8988T (cell line): ENCODE measurements at places on chromosomes 2 and 18.

DNA sequence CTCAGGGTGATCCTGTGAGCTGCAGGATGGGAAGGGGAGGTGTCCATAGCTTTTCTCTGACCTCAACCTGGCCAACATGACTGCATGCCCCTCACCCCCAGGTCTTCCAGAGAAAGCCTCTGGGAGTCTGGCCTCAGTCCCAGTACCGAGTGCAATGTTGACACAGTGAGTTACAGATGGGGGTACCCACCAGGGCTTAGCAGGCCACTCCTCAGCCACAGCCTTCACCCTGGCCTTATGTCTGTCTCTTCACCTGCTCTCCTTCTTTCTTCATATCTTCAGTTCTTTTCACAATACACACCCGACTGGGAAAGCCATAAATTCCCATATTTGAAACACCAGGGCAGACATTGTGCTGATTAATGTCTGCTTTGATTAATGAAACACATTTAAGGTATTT is 33.5 kb downstream of the AOX1 start:
- no peak for DNase-seq

- no peak for DNase-seq
Observed at GRCh38 chr2:40471866-40472265, 20.0 kb upstream of the SLC8A1 start.

DNA sequence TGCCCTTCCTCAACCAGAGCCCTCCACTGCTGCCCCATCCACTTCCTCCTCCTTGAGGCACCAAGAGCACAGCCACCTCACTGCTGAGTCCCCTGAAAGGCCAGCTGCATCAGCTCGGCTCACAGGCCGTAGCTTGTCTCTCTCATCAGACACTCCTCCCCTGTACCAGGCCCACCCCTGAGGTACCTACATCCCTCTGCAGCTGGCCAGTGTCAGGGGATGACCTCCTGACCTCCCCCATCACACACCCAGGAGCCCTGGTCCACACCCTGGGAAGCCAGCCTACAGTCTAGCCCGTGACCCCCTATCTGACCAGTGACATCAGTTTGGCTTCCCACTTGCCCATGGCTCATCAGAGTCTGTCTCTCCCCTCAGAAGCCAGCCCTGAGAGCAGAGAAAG is 205.6 kb downstream of the TNS1 start:
- DNase-seq, result no peak

- DNase-seq, result no peak
Observed at GRCh38 chr2:191195021-191195420, 44.2 kb upstream of the STAT4 start.

DNA sequence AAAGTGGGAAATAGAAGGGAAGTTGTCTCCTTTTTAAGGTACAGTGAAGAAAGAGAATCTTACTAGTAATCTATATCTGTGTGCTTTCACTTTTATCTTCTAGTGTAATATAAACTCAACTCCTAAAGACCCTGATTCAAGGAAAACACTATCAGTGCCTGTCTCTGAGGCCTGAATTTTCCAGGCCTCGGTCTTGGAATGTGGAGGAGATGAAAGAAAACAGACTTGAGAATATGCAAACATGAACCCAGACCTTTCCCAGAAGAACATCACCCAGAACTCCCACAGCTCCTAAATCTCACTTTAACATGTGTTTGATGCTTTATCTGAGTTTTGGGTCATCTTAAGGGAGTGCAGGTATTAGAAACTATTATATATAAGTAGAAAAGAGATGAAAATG is 51.8 kb downstream of the EPB41L5 start:
- no peak for DNase-seq

DNA sequence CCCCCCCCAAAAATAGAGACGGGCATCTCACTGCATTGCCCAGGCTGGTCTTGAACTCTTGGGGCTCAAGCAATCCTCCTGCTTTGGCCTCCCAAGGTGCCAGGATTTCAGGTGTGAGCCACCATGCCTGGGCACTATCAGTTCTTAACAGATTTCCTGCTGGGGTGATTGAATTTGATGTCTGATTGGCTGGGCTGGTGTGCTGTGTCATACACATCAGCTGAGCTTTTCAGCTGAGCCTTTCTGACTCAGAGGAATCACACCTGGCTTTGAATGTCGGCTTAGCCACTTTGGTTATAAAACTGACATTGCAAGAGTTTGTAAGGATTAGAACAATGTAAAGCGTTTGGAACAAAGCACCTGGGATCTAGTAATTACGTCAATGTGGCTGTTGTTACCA is 18.9 kb downstream of the NCAPH start:
- DNase-seq, result no peak

GRCh38 chr2:111072220-111072871 is 48.4 kb upstream of the BCL2L11 start:
- DNase-seq, result no peak

DNA sequence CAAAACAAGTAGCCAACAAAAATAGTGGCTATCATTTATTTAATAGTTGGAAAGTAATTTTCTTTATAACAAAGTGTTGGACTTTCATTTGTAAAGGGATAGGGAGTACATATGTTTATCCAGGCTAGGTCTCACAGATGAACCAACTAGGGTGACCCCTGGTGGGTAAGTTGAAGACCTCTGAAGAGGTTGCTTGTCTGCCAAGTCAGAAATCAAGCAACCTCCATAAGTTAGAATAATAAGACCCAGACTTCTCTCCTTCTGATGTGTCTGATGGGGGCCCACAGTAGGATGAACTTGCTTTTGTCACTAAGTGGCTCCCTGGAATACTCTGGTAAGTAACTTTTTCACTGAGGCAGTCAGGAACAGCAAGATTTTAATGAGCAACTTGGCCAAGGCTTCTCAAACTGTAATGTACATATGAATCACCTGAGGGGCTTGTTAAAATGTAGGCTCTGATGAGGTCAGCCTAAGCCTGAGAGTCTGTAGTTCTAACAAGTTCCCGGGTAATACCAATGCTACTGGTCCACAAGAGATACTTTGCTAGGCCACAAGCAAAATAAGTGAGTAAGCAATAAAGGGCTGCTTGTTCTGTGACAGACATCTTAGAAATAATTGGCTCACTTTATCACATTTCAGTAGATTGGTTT is 319.6 kb downstream of the PIK3C3 start:
- DNase-seq, result no peak

DNA sequence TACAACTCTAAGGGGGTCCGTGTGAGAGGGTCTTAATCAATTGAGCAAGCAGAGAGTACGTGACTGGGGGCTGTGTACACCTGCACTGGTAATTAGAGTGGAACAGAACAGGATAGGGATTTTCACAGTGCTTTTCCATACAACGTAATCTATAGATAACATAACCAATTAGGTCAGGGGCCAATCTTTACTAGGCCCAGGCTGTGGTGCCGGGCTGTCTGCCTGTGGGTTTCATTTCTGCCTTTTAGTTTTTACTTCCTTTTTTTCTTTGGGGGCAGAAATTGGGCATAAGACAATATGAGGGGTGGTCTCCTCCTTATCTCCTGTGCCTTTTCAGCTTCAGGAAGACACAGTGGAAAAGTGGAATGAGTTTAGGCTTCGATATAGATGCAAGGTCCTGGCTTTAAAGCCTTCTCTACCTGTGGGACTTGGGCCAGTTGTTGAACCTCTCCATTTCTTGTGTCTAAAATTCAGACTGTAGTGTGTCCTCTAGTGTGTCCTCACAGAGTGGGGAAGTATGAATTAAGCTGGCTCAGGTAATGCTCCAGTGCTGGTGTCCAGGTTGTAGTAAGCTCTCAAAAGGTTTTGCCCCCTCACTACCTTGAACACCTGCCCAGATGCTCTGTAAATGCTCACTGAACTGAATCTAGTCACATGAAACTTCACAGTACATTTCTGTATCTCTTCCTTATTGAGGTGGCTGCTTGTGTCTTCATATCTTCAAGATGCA is 422.8 kb downstream of the SETBP1 start:
- DNase-seq, result no peak

- DNase-seq, result no peak
Observed at GRCh38 chr2:170887496-170887895, 41.6 kb upstream of the GORASP2 start.

- DNase-seq, result no peak
Observed at GRCh38 chr2:132419941-132420340, 3.3 kb downstream of the GPR39 start.

DNA sequence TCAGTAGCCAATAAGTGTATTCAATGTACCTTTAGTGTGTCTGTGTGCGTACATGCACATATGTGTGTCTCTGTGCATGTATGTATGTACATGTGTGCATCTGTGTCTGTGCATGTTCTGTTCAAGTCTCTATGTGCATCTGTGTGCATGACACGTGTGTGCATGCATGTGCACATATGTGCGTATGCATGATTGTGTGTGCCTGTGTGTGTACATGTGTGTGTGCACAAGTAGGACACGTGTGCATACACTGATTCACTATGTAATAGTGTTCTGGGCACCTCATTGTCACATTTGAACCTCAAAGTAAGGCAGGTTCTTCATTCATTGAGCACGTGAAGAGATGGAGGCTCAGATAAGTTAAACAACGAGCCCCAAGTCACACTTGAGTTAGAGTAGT is 142.6 kb upstream of the COPS8 start:
- DNase-seq, result no peak

GRCh38 chr2:25161055-25161781 is 7.2 kb downstream of the POMC start:
- DNase-seq, result no peak

DNA sequence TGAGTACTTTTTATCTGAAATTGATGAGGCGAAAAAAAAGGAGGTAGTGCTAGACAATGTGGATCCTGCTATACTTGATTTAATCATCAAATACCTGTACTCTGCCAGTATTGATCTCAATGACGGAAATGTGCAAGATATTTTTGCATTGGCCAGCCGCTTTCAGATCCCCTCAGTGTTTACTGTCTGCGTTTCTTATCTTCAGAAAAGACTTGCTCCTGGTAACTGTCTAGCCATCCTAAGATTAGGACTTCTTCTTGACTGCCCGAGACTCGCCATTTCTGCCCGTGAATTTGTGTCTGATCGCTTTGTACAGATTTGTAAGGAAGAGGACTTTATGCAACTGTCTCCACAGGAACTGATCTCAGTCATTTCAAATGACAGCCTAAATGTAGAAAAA is 453 bp downstream of the KLHL41 start:
- DNase-seq, result no peak

GRCh38 chr2:231680992-231681852 is 27.1 kb upstream of the PTMA start:
- DNase-seq, result peak; percentile 98

- no peak for DNase-seq
Observed at GRCh38 chr18:31660763-31661162, 23.6 kb downstream of the B4GALT6 start.

- DNase-seq, result no peak
Observed at GRCh38 chr2:69628325-69629021, 15.1 kb downstream of the AAK1 start.

- no peak for DNase-seq
Observed at GRCh38 chr2:85628658-85629057, 12.7 kb downstream of the USP39 start.

GRCh38 chr2:8554296-8554806 is 127.5 kb upstream of the ID2 start:
- no peak for DNase-seq

DNA sequence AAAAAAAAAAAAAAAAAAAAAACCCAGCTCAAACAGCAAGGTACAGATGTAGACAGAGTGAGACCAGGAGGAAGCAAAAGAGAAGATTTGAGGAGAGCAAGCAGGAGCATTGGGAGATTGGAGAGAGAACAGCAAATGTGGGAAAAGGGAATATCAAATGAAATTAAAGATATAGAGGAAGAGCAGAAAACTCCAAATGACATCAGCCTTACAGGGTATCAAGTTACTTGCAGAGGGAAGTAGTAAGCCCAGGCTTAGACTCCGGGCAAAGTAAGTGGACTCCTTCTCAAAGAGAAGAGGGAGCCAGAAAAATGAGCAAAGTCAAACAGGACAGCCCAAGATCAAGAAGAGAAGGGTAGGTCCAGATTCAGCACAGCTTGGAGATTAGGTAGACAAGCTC is 93.3 kb upstream of the PPP1CB start:
- no peak for DNase-seq

- DNase-seq, result no peak
Observed at GRCh38 chr2:37323781-37324535, 675 bp downstream of the PRKD3 start.

- DNase-seq, result no peak
Observed at GRCh38 chr2:45768208-45768607, 116.7 kb downstream of the PRKCE start.

DNA sequence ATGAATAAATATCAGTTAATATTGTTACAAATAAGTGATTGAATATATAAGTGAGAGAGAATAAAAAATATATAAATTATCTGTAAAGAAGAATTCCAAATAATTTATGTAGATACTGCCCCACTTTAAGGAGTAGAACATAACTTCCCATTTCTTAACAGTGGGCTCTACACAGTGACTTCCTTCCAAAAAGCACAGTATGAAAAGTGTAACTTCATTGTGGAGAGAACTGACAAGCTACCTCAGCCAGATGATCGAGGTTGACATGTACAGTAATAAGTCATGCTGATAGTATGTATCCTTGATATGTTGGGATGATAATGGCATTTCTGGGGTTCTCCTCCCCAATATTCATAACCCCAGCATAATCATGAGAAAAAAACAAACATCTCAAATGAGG is 191.9 kb upstream of the FN1 start:
- DNase-seq, result no peak

DNA sequence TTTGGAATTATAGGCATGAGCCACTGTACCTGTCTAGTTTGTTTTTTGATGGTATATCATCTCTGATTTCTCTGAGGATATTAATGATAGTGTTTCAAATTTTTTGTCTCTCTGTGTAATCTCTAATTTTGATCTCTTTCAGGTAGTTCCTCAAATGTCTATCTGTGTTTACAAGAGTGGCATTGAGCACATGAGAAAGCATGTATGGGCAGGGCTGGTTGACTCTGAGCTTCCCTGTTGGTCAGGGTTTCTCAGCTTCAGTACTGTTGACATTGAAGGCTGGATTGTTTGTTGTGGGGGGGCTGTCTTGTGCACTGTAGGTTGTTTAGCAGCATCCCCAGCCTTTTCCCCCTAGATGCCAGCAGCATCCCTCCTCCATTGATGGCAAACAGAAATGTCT is 79.9 kb downstream of the TMEM247 start:
- no peak for DNase-seq

GRCh38 chr2:106664669-106665068 is 177.5 kb downstream of the CD8B2 start:
- no peak for DNase-seq

DNA sequence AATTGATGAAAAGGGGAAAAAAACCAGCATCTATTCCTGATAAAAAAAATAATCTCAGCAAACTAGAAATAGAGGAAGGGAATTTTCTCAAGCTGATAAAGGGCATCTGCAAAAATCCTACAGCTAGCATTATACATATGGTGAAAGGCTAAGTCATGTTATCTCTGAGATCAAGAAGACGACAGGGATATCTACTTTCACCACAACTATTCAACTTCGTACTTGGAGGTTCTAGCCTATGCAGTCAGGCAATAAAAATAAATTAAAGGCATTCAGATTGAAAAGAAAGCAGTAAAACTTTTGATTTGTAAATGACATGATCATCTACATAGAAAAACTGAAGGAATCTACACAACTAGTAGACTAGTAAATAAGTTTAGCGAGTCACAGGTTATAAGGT is 58.2 kb downstream of the CAB39 start:
- DNase-seq, result no peak

GRCh38 chr2:8438476-8438875 is 243.4 kb upstream of the ID2 start:
- DNase-seq, result no peak

- DNase-seq, result peak; percentile 21
Observed at GRCh38 chr2:102620332-102620731, 979 bp downstream of the SLC9A2 start.
